ENCODE measurements at places on chromosomes 3 and 15.
A peak's percentile ranks its signal among the peaks of the same experiment; 100 is the strongest.

GRCh38 chr15:25180606-25181292, 226.0 kb downstream of the SNRPN start:
- DNase-seq: peak; percentile 12

- no peak for DNase-seq
These were observed 247.8 kb upstream of the MCTP2 start for GRCh38 chr15:93983526-93983925.

DNA sequence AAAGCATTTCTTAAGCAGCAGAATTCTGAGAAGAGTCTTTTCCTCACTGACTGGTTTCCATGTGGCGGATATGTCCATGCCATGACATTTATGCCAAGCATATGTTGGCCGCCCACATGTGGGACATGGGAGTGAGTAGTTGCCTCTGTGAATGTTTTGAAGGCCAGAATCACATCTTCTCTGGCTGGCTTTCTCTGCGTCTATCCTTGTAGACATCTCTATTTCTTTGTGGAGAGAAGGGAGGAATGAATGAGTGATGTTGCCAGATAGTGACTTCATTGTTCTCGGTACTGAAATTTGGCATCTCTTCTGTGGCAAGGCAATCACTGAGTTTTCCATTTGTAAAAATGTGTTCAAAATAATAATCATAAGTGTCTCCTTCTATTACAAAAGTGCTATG, 316.0 kb downstream of the CLSTN2 start:
- DNase-seq: no peak

- no peak for DNase-seq
These were observed 38.4 kb downstream of the PAQR5 start for GRCh38 chr15:69337138-69337537.

DNA sequence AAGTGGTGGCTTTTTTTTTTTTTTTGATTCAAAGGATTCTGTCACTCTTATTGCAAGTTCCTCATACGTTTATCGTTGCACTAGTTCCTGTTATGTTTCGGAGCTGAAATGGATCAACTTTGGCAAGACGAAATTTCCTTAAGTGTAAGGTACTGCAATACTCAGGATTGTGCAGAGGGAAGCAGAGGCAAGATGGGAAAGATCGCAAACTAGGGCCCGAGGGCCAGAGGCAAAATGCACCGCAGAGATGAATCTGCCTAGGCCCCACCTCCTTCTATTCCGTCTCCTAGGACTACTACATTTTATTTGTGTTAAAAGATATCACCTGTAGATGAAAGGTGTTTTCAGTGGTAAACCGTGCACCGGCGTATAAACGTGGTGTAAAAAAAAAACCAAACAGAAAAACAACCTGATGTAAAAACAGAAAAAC, 331 bp downstream of the RNU6-1 start:
- peak; percentile 36 for DNase-seq

- no peak for DNase-seq
These were observed 11.5 kb downstream of the FETUB start for GRCh38 chr3:186651678-186652215.

GRCh38 chr3:77072232-77072631, 32.3 kb downstream of the ROBO2 start:
- no peak for DNase-seq

- no peak for DNase-seq
These were observed 979 bp downstream of the CCDC71 start for GRCh38 chr3:49164983-49165720.

DNA sequence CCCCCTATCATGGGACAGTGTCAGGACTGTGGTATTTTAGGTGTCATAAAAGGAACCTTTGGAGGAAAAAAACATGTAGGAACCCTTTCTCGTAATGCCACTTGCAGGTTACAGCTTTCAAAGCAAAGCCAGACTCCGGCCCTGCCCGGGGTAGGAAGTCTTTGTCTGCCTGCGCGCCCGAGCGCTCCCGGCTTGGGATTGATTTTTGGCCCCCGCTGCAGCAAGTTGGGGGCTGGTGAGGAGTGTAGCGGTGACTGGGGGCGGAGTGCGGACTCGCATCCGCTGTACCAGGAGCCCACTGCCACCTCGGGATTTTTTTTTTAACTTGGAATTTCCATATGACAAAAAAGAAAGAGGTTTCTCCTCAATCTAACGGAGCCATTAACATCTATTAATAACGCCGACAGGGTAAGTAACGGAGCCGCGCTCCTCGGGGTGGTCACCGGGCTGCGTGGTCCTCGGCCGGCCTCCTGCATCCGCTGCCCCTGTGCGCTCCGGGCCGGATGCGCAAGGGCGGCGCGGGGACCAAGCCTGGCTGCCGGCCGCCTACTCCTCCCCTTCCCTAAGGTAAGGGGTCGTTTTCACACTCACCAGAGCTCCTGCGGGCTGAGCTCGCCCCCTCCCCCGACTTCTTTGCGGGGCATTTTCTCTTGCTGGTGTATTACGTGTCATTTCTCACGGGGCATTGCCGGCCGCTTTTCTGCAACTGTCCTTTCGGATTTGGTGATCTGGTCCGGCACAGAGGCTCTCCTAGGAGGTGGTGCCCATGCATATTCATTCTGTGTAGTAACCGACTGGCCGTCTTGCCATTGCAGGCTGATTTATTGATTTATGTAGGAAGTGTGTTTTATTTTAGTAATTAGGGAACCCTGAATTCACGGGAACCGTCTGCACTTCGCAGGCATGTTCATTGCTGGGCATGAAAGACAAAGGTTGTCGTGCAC, 219.8 kb upstream of the TOPAZ1 start:
- no peak for DNase-seq

DNA sequence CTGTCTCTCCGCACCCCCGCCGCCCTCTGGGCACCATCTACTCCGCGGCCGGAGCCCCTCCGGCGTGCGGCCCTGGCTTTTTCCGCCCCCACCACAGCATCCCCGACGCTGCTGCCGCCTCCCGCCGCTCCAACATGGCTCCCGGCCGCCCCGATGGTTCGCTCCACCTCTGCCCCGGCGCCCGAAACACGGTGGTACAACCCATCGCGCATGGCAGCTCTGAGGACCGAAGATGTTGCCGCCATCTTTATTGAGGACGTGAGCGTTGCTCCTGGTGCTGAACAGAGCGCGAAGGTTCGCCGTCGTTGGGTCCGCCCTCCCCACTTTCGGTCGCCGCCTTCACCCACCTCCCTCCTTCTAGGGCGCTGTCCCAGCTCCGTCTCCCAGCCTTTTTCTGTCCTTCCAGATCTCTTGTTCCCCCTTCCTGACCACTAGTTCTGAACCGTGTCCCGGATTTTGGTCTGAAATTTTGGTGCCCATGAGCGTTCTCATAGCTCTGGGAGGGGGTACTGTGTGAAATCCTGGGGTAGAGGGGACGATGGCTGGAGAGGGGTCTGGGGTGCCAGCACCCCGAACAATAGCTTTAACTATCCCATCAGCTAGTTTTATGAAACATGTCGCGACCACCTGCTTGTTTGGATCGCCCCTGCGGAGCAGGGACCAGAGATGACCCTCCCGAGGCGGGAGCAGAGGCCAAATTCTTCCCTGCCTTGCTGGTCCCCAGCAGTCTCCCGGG, at the start of gene CELSR3:
CELSR3 (minus strand) TSS at position 134 of the 736 bp plus-strand sequence. CDS start 252 bp downstream, outside the sequence.
- peak; percentile 61 for DNase-seq

GRCh38 chr3:134485075-134485717, 589 bp downstream of the ANAPC13 start:
- DNase-seq: no peak

DNA sequence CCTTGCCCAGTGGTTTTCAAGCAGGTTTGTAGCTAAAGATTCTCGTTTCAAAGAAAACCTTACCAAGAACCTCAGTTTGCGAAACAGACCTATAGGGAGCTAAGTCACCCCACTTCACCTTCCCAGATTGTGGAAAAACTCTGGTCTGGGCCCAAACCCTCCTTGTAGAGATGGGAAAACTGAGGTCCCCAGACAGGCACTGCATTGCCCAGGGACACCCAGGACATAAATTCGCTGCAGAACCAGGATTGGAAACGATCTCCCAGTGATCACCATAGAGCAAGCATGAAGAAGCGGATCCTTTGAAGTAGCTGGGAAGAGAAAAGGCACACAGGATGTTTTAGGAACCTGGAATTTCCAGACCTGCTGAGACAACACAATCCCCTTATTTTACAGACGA, 85.6 kb upstream of the PIAS1 start:
- DNase-seq: no peak

DNA sequence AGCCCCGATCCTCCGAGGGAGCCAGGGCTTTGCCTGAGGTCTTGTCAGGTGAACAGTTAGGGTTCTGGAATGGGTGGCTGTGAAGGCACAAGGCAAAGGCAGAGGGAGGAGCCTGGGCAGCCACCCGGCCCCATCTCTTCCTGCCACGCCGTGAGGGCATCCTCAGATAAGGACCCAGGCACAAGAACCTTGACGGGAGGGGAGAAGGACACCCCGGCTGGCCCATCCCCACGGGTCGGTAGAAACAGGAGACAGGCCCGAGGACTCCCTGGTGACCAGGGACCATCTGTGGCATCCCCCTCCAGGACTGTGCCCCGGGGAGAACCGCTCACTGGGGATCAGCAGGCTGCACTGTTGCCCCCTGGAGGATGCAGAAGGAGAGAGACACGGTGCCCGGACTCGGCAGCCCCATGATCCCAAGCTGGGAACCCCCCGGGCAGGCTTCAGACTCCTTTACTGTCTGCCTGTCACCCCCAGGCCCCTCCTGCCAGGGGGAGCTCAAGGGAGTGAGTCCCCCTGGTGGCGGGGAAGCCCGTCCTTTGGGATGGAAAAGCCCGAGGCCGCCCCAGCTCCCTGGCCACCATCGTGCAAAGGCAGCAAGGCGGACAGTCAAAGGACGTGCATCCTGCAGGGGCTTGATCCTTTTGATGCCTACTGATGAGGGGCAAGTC, 12.3 kb upstream of the PCSK6 start:
- peak; percentile 43 for DNase-seq

DNA sequence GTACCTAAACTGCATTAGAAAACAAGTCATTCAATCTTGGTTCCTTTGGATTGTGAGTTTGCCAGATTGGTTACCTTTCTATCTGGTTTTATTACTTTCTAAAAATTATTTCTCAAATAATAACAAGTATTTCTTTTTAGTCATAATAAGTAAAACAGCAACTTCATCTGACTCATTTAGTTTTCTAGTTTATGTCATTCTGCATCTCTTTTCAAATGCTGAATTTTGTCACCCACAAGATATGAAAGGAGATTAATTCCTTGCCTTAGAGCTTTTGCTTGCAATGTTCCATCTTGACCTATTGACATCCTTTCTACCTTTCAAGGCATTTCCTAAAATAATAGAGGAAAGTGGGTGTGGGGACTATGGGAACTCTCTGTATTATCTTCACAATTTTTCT, 253.6 kb upstream of the PEX5L start:
- no peak for DNase-seq

GRCh38 chr3:112472691-112473090, 26.6 kb downstream of the BTLA start:
- DNase-seq: no peak

DNA sequence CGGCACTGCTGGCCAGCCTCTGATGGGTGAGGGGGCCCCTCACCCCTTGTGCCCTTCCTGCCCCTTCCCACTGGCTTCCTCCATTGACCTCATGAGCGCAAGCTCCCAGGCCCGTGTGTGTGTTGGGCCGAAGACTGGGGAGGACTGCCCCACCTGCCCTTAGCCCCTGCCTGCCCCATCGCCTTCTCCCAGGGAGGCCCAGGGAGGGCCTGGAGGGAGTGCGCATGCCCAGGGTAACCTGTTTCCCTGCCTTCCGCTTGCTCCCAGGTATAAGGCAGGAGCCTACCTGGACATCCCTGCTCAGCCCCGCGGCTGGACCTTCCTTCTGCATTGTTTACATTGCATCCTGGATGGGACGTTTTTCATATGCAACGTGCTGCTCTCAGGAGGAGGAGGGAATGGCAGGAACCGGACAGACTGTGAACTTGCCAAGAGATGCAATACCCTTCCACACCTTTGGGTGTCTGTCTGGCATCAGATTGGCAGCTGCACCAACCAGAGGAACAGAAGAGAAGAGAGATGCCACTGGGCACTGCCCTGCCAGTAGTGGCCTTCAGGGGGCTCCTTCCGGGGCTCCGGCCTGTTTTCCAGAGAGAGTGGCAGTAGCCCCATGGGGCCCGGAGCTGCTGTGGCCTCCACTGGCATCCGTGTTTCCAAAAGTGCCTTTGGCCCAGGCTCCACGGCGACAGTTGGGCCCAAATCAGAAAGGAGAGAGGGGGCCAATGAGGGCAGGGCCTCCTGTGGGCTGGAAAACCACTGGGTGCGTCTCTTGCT, 8.8 kb downstream of the DLL4 start:
- DNase-seq: no peak

DNA sequence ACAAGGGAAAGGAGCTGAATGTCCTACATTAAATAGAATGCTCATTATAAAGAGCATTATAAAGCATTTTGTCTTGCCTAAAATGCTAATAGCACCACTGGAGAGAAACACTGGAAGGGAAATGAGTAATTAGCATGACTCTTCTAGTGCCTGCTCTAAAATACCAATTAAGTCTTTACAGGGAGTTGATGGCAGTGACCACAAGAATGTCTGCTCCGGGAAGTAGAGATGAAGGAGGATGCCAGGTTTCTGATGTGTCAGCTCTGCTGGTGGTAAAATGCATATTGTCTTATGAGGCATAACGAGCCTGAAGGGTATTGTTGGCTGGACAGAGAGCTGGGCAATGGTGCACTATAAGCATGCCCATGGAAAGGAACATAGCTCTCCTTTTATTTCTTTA, 49.5 kb downstream of the MYLK start:
- no peak for DNase-seq

- no peak for DNase-seq
These were observed 17.4 kb upstream of the COL8A1 start for GRCh38 chr3:99620976-99621375.

- no peak for DNase-seq
These were observed 60.0 kb upstream of the TRIM71 start for GRCh38 chr3:32757618-32758374.

GRCh38 chr15:91864664-91865063, 11.2 kb downstream of the SLCO3A1 start:
- DNase-seq: peak; percentile 35

DNA sequence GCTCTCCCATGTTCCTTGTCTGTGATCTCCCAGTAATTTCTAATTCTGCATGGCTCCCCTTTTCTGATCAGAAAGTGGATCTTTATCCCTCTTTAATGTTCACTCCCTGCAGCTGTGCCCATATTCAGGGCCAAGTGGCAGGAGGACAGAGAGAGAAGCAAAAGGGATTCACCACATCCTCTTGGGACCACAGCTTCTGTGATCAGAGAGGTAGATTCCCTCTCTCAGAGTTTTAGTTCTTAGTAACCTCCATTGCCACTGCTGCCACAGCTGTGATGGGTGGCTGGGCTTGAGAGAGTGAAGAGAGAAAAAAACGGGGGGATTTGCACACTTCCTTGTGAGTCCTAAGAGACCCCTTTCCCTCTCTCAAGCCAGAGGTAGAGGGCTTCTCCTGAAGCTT, 49.2 kb downstream of the GLCE start:
- no peak for DNase-seq

GRCh38 chr3:136957751-136958288, at the start of gene IL20RB:
IL20RB (plus strand) TSS chr3:136957983; CDS start chr3:136958114, 131 bp downstream.
- no peak for DNase-seq

- no peak for DNase-seq
These were observed 44.1 kb downstream of the MASP1 start for GRCh38 chr3:187247398-187247797.
